ENCODE measurements at places on chromosomes 2 and 18. TPM values are rescaled to one million over a fixed set of nuclear protein-coding genes. Genes with fewer than 3 reads are reported as not detected.

DNA sequence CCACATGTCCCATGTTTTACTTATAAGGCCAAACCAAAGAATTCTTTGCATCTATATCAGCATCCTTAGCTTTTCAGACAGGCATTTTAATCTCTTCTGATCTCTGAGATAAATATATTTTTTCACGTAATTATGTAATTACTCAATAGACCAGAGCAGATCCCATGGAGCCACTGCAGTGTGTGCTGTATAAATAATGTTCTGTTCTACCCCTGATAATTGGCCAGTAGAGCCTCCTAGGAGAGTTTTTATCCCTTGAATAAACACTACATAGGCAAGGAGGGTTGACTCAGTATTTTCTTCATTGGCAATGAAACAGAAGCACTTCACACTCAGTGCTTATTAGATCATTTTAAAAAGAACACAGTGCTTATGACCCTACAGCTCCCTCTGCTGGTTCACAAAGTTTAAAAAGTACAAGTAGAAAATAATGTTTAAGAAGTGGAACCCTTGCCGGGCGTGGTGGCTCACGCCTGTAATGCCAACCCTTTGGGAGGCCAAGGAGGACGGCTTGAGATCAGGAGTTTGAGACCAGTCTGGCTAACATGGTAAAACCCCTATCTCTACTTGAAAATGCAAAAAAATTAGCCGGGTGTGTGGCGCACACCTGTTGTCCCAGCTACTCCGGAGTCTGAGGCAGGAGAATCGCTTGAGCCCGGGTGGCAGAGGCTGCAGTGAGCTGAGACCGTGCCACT is 91.9 kb downstream of the PPP1R1C start:
- no peaks in the 10 kb centered on the region for H3K4me1 ChIP-seq
- H3K27ac ChIP-seq: no peak overlapping the region
- no peak for DNase-seq
- H3K4me3 ChIP-seq: no peak overlapping the region

DNA sequence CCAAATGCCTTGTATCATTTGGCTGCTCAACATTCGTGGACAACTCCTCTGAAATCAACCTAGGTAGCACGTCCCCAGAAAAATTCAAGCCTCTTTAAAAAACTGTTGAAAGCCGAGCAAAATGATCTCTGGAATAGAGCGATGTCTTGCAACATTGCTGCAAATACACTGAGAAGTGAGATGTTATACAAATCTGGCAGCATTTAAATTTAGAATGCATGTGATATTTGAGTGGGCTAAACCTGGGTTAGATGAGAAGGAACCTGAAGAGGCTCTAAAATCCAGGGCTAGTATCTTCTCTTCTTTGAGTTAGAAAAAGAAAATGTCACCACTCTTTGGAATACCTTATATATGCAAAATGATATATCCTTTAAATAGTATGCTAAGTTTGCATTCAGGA is 81.5 kb upstream of the ZBTB14 start:
- H3K4me1 ChIP-seq: no peaks in the 10 kb centered on the region
- H3K36me3 ChIP-seq: no peaks in the 10 kb centered on the region

GRCh38 chr18:67670024-67670543 is 153.6 kb upstream of the DSEL start:
- H3K27ac ChIP-seq: no peak overlapping the region
- no peaks in the 10 kb centered on the region for H3K4me1 ChIP-seq
- no peaks in the 10 kb centered on the region for H3K27me3 ChIP-seq
- DNase-seq: no peak

GRCh38 chr2:230578106-230578505 is 134.5 kb upstream of the CAB39 start:
- H3K4me1 ChIP-seq: no peaks in the 10 kb centered on the region
- H3K27me3 ChIP-seq: no peaks in the 10 kb centered on the region
- no peak for DNase-seq
- no peak overlapping the region for H3K4me3 ChIP-seq

GRCh38 chr18:76444446-76445105 is 50.5 kb downstream of the ZNF516 start:
- H3K4me1 ChIP-seq: no peaks in the 10 kb centered on the region
- H3K27me3 ChIP-seq: no peaks in the 10 kb centered on the region
- H3K4me3 ChIP-seq: no peak overlapping the region
- no peaks in the 10 kb centered on the region for H3K36me3 ChIP-seq
- no peak overlapping the region for H3K27ac ChIP-seq
- no peak for DNase-seq

DNA sequence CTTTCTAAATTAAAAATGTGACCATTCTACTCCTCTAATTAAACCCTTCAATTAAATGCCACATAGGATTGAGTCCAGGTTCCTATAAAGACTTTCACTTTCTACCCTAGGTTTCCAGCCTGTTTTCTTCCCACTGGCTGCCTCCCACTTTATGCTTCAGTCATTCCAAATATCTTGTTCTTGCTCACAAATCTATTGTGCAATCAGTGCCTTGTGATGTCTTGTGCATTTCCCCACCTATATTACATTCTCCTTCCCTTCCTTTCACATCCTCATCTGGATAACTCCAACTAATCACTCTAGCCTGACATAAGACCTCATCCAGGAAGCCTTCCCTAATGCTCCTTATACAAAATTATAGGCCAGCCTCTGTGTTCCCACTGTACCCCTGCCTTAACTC is 281.7 kb upstream of the LRATD1 start:
- no peak overlapping the region for H3K4me3 ChIP-seq
- no peaks in the 10 kb centered on the region for H3K36me3 ChIP-seq
- H3K27ac ChIP-seq: no peak overlapping the region
- DNase-seq: no peak

DNA sequence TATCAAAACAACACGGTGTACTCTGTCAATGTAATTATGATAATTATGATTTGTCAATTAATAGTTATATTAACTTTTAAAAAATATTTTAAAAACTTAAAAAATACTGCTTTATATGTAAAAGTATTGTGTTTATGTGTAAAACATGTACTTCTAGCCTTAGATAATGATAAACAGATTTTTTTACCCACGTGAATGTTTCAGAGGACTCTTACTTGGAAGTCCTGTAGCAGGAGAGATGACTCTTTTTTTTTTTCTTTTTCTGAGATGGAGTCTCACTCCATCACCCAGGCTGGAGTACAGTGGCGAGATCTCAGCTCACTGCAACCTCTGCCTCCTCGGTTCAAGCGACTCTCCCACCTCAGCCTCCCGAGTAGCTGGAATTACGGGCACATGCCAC is 6.2 kb upstream of the MTCL1 start:
- peaks cover 3% of the 10 kb centered on the region for H3K4me1 ChIP-seq
- DNase-seq: no peak
- no peaks in the 10 kb centered on the region for H3K36me3 ChIP-seq
- no peaks in the 10 kb centered on the region for H3K27me3 ChIP-seq
- H3K4me3 ChIP-seq: no peak overlapping the region

GRCh38 chr18:58223717-58224424 is 179.8 kb downstream of the NEDD4L start:
- H3K36me3 ChIP-seq: no peaks in the 10 kb centered on the region
- H3K4me1 ChIP-seq: peaks cover 35% of the 10 kb centered on the region
- no peak overlapping the region for H3K27ac ChIP-seq
- H3K27me3 ChIP-seq: no peaks in the 10 kb centered on the region
- H3K4me3 ChIP-seq: no peak overlapping the region

DNA sequence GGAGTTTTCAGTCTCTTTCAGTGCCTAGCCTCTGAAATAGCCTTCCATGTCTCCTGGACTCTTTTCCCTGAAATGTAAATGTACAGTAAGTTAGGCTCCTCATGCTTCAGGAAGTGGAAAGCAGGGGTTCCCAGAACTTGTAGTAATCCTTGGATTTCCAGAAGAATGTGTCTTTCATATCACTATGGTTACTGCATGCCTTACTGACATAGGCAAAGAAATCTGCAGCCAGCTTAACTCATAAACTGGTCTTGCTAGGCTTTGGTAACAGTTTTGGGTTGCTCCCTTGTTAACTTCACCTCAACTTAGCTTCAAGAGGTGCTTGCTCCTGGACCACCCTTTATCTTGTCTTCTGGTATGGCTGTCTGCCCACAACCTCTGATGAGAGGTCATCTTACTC is 686.8 kb upstream of the DDX18 start:
- no peak overlapping the region for H3K4me3 ChIP-seq
- H3K27me3 ChIP-seq: no peaks in the 10 kb centered on the region
- no peaks in the 10 kb centered on the region for H3K4me1 ChIP-seq

GRCh38 chr2:195763866-195764265 is 106.8 kb downstream of the SLC39A10 start:
- H3K36me3 ChIP-seq: no peaks in the 10 kb centered on the region
- H3K27me3 ChIP-seq: no peaks in the 10 kb centered on the region
- no peak overlapping the region for H3K4me3 ChIP-seq

- DNase-seq: no peak
- H3K27ac ChIP-seq: no peak overlapping the region
- H3K4me3 ChIP-seq: no peak overlapping the region
Measured at GRCh38 chr2:225512876-225513540, 113.5 kb downstream of the NYAP2 start.

- no peaks in the 10 kb centered on the region for H3K27me3 ChIP-seq
- no peaks in the 10 kb centered on the region for H3K4me1 ChIP-seq
- H3K4me3 ChIP-seq: no peak overlapping the region
- DNase-seq: peak; percentile 98
Measured at GRCh38 chr2:11248-11941, 34.9 kb downstream of the FAM110C start.

DNA sequence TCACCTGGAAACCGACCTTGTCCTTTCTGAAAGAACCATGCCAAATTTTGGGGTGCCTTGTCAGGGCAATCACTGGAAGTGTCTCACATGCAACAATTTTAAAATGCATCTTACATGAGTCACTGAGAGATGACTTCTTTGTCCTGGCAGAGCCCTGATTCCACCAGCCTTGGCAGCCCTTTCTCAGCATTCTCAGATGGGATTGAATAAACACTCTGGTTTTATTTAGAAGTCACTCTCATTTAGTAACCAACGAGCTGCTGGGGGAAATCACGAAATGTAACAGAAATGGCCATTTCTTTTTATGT is 3.8 kb upstream of the ATP8B1 start:
- DNase-seq: no peak
- H3K4me3 ChIP-seq: no peak overlapping the region
- no peaks in the 10 kb centered on the region for H3K36me3 ChIP-seq

DNA sequence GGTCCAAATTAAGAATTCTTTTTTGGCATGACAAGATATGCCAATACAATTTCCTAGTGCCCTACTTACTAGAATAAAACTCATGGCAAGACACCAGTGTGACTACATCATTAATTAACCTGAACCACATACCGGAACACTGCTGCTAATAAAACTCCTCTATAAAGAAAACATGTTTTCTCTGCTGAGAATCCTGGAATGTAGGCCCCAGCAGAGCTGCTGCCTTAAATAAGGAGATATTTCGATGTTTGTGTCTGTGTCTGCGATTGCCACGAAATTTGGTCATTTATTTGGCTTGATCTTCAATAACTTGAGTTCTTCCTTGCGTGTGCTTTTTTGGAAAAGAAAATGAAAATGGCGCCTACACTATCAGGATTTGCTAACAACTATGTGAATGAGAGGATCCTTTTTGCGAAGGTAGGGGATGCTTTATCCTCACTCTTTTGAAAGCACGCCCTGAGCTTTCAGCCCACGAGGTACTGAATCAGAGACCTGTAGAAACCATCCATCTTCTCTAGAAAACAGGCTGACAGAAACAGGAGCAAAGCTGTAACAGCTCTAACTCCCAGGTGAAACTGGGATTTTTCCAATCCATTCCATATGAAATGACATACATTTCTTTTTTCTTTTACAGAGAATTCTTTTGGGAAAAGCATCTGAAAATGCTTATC is 27.0 kb downstream of the KLF7 start:
- no peak overlapping the region for H3K4me3 ChIP-seq
- no peak overlapping the region for H3K27ac ChIP-seq
- no peak for DNase-seq
- no peaks in the 10 kb centered on the region for H3K36me3 ChIP-seq

GRCh38 chr2:216292886-216293301 is 79.4 kb downstream of the MARCHF4 start:
- H3K27ac ChIP-seq: no peak overlapping the region
- H3K4me1 ChIP-seq: no peaks in the 10 kb centered on the region
- H3K27me3 ChIP-seq: no peaks in the 10 kb centered on the region
- no peak overlapping the region for H3K4me3 ChIP-seq

DNA sequence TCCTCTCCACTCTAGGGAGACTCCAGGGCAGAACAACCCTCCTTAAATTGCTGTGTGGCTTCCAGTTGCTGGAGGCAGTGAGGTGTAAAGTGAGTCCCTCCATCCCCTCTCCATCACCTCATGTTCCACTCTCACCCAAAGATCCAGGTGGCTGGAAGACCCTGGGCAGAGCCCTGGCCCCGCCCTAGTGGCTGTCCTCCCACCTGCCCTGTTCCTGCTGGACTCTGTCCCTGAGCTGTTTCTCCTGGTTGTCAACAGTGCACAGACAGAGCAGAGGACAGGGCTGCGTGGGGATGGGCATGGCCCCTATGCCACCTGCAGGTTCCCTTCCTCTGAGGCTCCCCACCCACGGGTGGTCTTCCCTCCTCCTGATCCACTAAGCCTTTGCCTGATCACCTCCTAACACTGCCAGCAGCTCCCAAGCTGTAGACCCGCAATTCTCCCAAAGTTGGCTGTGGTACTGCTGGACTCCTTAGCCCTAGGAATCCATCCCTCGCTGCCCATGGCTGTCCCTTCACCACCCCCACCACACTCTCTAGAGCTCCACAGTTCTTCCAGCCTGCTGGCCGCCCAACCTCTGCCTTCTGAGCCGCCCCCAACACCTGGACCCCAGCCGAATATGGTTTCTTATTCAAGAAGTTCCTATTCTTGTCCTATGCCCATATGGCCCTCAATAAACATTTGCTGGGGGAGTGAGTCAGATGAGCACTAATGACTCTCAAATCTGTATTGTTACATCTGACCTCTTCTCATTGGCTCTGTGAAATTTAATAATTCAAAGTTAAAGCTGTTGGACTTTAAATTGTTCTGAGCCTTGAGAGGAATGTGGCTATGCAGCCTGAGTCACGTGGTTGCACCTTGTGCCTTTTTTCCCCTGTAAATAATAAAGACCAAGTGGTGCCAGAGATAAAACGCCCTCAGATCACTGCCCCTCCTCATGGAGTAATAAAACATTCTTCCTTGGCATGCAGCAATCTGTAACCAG is 260.0 kb upstream of the HS6ST1 start:
- H3K36me3 ChIP-seq: no peaks in the 10 kb centered on the region
- H3K27ac ChIP-seq: no peak overlapping the region
- H3K27me3 ChIP-seq: no peaks in the 10 kb centered on the region
- no peak for DNase-seq

Gene APLF
- total RNA-seq: 4.9 TPM

Gene EIF2AK2
- total RNA-seq: 46.3 TPM

Gene POMC
- total RNA-seq: 2.2 TPM

Gene ABCG5
- total RNA-seq: not detected

Gene VWA3B
- total RNA-seq: not detected

Gene DUSP2
- 10.1 TPM for total RNA-seq

Gene RBKS
- total RNA-seq: 1.1 TPM

Gene CIB4
- total RNA-seq: not detected

Gene CCDC141
- total RNA-seq: 21.6 TPM

Gene CETN1
- total RNA-seq: not detected

Gene CPLX4
- total RNA-seq: not detected

Gene GCG
- not detected for total RNA-seq

Gene ASB18
- total RNA-seq: not detected

Gene UGT1A5
- not detected for total RNA-seq

Gene FBLN7
- 0.30 TPM for total RNA-seq

All from H1 (cell line).